Chondrocyte (in vitro differentiated cells): ENCODE measurements at places on chromosomes 5 and 9. TPM values are rescaled to one million over a fixed set of nuclear protein-coding genes. Genes with fewer than 3 reads are reported as not detected.

POLR3G gene
- 1.4 to 1.6 TPM (median 1.5 TPM) in 3 replicates for total RNA-seq

SV2C gene
- total RNA-seq, result 0.02 TPM in 1 of 3 replicates, not detected in the others

OBP2A gene
- 0.50 TPM in 1 of 3 replicates, not detected in the others for total RNA-seq

COL15A1 gene
- 5.2 to 7.1 TPM (median 5.4 TPM) in 3 replicates for total RNA-seq

CAMK2A gene
- total RNA-seq, result 0.24 TPM in 1 of 3 replicates, not detected in the others

ADRA1B gene
- 0.72 to 2.9 TPM (median 1.1 TPM) in 3 replicates for total RNA-seq

TUSC1 gene
- not detected in 3 replicates for total RNA-seq

RNF20 gene
- total RNA-seq, result 42.6 to 68.6 TPM (median 47.4 TPM) in 3 replicates

SPATA31C1 gene
- not detected in 3 replicates for total RNA-seq

SOHLH1 gene
- total RNA-seq, result not detected in 3 replicates

DNA sequence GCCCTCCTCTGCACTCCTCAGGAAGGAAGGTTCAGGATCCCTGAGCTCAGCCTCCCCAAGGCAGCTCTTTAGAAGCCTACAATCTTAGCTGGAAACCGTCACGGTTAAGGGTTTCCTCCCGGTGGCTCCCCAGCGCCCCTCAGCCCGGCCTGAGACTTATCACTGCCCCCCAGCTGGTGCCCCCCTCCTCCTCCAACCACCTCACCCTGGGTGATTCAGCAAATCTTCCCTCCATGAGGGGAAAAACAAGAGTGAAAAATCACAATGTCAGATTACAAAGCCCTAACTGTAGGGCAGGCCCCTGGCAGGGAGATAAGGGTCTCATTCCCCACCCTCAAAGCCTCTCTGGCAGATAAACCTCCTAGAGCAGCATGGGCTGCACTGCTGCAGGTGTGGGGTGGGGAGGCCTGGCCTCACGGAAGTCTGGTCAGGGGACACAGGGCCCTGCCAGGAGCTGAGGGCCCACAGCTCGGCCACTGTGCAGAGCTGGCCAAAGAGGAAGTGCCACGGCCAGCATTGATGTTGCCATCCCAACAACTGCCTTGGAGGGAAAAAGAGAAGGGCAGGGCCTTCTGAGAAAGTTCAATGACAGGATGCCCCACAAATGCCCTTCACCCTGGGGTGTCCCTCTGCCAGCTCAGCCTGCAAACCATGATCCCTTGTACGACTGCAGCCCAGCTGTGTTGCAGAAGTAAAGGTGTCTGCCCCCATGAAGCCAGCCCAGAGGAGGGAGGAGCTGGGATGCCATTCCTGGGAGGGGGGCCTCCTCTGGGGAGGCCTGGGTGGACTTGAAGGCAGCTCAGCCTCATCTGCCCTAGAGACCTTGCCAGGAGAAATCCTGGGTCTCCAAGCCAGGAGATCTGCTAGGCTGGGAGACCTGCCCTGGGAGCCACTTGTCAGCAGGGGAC is 25.9 kb downstream of the GFI1B start:
- H3K4me3 ChIP-seq, result no peak overlapping the region
- no peaks in the 10 kb centered on the region for H3K4me1 ChIP-seq
- H3K27me3 ChIP-seq, result peaks cover 44% of the 10 kb centered on the region
- DNase-seq, result no peak
- no peaks in the 10 kb centered on the region for H3K36me3 ChIP-seq
- H3K27ac ChIP-seq, result no peak overlapping the region

- H3K4me3 ChIP-seq, result no peak overlapping the region
- H3K27ac ChIP-seq, result no peak overlapping the region
- peak; percentile 39 for DNase-seq
- no peaks in the 10 kb centered on the region for H3K4me1 ChIP-seq
- peaks cover 2% of the 10 kb centered on the region for H3K27me3 ChIP-seq
- no peaks in the 10 kb centered on the region for H3K36me3 ChIP-seq
Measured at GRCh38 chr5:100249884-100250269, 285.3 kb upstream of the FAM174A start.

- DNase-seq, result no peak
- peaks cover 41% of the 10 kb centered on the region for H3K4me1 ChIP-seq
- H3K36me3 ChIP-seq, result peaks cover 12% of the 10 kb centered on the region
Measured at GRCh38 chr9:124370896-124371582, 44.2 kb downstream of the PSMB7 start.

DNA sequence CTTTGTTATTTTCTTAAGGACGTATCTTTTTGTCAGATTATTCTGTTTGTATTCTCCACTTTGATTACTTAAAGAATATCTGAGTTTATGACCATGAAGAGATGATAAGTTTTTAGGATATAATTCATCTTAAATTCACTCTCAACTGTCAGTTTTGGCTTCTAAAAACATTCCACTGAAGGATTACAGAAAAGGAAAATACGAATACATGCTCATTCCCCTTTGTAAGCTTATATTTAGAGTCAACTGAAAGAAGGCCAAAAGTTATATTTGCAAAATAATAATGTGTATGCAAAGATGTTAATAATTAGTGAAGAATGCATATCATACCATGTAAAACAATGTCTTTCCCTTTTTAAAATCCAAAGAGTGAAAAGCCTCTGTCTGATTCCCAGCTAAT is 52.5 kb downstream of the ZNF474 start:
- H3K4me3 ChIP-seq, result peak overlapping the region; percentile 20
- no peak for DNase-seq
- H3K36me3 ChIP-seq, result peaks cover 3% of the 10 kb centered on the region
- H3K27me3 ChIP-seq, result no peaks in the 10 kb centered on the region
- peaks cover 51% of the 10 kb centered on the region for H3K4me1 ChIP-seq
- H3K27ac ChIP-seq, result peak overlapping the region; percentile 88

GRCh38 chr5:5751498-5751897 is 329.0 kb downstream of the ICE1 start:
- no peaks in the 10 kb centered on the region for H3K4me1 ChIP-seq
- no peak for DNase-seq

- no peaks in the 10 kb centered on the region for H3K27me3 ChIP-seq
- DNase-seq, result no peak
- H3K4me3 ChIP-seq, result peak overlapping the region; percentile 85
- peaks cover 2% of the 10 kb centered on the region for H3K36me3 ChIP-seq
Measured at GRCh38 chr9:69172895-69173294, 1.2 kb upstream of the TJP2 start.

GRCh38 chr5:135210286-135211055 is 176.4 kb upstream of the PITX1 start:
- H3K36me3 ChIP-seq, result no peaks in the 10 kb centered on the region
- H3K4me3 ChIP-seq, result no peak overlapping the region
- peak; percentile 65 for DNase-seq
- H3K27ac ChIP-seq, result no peak overlapping the region

DNA sequence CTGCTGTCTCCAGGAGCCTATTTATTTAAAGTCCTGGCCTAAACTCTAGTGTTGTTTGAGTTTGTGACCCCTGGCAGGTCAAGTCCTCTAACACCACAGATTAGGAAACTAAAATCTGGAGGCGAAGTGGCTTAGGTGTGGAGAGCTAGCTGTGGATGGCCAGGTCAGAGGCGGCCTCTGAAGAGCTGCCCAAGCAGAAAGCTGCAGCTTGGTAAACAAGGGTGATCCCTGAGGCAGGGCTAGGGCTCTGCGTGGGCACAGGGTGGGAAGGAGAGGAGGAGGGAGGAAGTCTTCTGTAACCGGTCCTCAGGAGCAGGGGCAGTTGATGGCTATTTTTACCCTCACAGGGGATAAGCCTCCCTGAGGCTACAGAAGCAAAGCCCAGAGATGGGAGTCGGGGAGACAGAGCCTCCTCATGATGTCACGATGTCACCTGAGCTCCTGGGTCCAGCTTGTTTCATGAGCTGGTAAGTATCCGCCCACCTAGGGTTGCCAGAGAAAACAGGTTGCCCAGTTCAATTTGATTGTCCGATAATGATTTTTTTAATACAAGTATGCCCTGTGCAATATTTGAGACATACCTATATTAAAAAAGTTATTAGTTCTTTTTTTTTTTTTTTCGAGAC is 25.9 kb upstream of the BOD1 start:
- DNase-seq, result no peak
- no peaks in the 10 kb centered on the region for H3K36me3 ChIP-seq
- no peak overlapping the region for H3K27ac ChIP-seq
- H3K4me1 ChIP-seq, result peaks cover 41% of the 10 kb centered on the region

- DNase-seq, result no peak
- peaks cover 5% of the 10 kb centered on the region for H3K27me3 ChIP-seq
- H3K27ac ChIP-seq, result peak overlapping the region; percentile 72
- H3K4me1 ChIP-seq, result peaks cover 29% of the 10 kb centered on the region
Measured at GRCh38 chr5:147892696-147893296, 13.5 kb downstream of the C5orf46 start.

DNA sequence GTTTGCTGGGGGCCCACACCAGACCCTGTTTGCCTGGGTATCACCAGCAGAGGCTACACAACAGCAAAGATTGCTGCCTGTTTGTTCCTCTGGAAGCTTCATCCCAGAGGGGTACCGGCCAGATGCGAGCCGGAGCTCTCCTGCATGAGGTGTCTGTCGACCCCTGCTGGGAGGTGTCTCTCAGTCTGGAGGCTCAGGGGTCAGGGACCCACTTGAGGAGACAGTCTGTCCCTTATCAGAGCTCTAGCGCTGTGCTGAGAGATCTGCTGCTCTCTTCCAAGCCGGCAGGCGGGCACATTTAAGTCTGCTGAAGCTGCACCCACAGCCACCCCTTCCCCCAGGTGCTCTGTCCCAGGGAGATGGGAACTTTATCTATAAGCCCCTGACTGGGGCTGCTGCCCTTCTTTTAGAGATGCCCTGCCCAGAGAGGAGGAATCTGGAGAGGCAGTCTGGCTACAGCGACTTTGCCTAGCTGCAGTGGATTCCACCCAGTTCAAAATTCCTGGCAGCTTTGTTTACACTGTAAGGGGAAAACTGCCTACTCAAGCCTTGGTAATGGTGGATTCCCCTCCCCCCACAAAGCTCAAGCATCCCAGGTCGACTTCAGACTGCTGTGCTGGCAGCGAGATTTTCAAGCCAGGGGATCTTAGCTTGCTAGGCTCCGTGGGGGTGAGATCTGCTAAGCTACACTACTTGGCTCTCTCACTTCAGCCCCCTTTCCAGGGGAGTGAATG is 206.0 kb upstream of the TLX3 start:
- H3K36me3 ChIP-seq, result peaks cover 17% of the 10 kb centered on the region
- no peak overlapping the region for H3K27ac ChIP-seq
- peaks cover 3% of the 10 kb centered on the region for H3K4me1 ChIP-seq

GRCh38 chr5:61974680-61975079 is 331.3 kb upstream of the KIF2A start:
- no peak overlapping the region for H3K27ac ChIP-seq
- H3K4me1 ChIP-seq, result no peaks in the 10 kb centered on the region
- no peaks in the 10 kb centered on the region for H3K36me3 ChIP-seq
- no peak for DNase-seq

DNA sequence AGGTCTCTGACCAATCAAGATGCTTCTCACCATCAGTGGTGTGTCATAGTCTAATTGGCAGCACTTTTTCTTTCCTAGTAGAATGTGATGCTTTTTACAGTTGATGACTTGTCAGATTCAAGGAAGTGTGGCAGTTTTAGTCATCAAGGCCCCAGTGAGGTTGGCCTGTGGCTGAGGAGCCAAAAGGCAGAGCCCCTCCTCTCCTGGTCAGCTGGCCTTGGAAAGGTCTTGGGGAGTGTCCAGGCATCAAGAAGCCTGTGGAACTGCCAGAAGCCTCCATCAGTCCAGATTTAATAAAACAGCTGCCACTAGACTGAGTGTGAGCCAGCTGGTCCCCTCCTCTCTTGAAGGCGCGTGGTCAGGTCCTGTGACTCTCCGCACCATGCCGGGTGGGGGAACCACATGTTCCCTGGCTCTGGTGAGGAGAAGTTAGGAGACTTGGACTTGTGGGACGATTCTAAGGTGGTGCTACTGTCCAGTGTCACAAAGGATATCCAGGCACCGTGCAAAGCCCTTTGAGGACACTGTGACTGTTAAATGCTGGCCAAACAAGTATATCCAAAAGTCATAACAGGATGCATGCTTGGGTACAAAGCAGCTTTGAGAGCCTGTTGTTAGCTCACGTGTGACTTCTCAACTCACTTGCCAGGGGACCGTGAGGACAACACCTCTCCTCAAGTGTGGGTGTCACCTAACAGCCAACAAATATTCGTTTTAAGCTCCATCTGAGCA is 6.1 kb upstream of the ANGPTL2 start:
- no peaks in the 10 kb centered on the region for H3K27me3 ChIP-seq
- no peak overlapping the region for H3K4me3 ChIP-seq
- no peak for DNase-seq
- H3K4me1 ChIP-seq, result peaks cover 44% of the 10 kb centered on the region
- no peaks in the 10 kb centered on the region for H3K36me3 ChIP-seq

GRCh38 chr5:68960456-68960855 is 133.4 kb upstream of the SLC30A5 start:
- H3K27ac ChIP-seq, result no peak overlapping the region
- peaks cover 1% of the 10 kb centered on the region for H3K36me3 ChIP-seq
- no peaks in the 10 kb centered on the region for H3K27me3 ChIP-seq
- DNase-seq, result no peak

GRCh38 chr5:42908086-42908485 is 96.4 kb upstream of the SELENOP start:
- no peak overlapping the region for H3K27ac ChIP-seq
- no peaks in the 10 kb centered on the region for H3K36me3 ChIP-seq
- peaks cover 9% of the 10 kb centered on the region for H3K4me1 ChIP-seq
- H3K4me3 ChIP-seq, result peak overlapping the region; percentile 80
- no peak for DNase-seq
- peaks cover 31% of the 10 kb centered on the region for H3K27me3 ChIP-seq

GRCh38 chr9:87798261-87798833 is 72.4 kb downstream of the CTSL start:
- H3K27me3 ChIP-seq, result peaks cover 24% of the 10 kb centered on the region
- H3K4me1 ChIP-seq, result peaks cover 2% of the 10 kb centered on the region
- no peak overlapping the region for H3K27ac ChIP-seq
- DNase-seq, result no peak
- H3K4me3 ChIP-seq, result no peak overlapping the region

DNA sequence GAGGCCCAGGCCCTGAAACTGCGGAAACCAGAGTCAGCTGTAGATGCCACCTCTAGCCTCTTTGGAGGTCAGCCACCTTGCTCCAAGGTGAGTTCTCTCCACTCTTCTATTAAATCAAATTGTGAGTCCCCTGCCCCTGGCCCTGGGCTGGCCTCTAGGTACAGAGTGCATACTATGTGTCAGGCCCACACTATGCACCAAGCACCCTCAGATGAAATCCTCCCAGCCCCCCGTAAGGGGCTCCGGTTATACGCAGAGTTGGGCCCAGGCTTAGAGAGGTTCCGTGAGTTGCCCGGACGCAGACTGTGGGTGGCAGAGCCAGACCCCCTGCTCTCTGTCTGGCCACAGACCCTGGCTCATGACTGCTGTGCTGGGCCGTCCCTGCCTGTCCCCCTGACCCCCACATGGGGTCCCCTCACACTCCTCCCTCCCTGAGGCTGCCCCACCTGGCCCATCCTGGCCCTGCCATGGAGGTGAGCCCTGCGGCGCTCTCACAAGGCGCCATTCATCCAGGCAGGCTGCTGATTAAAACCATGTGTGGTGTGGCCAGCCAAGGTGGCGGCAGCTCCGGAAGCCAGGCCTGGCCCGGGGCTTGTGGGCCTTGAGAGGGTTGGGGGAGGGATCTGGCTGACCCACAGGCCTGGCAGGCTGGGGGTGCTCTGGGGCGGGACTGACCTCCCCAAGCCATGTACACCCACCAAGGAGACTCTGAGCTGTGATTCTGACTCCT is 65.5 kb upstream of the SYNPO start:
- peaks cover 28% of the 10 kb centered on the region for H3K4me1 ChIP-seq
- DNase-seq, result peak; percentile 86
